ENCODE measurements at places on chromosomes 4 and X.

DNA sequence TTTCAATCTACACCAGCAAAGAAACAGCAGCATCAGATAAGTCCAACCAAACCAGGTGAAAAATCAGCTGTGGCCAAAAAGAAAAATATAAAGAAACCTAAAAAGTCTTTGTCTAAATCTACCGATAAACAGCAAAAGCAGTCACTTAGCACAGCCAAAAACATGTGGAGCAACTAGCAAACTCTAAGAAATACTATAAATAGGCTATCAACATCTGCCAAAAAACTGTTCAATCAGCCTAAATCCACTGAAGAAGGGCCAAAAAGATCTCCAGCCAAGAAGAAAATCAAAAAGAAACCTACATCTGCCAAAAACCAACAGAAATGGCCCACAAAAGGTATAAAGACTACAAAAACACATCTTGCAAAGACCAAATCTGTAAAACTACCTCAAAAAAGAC, 36.7 kb upstream of the CABS1 start:
- DNase-seq, result no peak

DNA sequence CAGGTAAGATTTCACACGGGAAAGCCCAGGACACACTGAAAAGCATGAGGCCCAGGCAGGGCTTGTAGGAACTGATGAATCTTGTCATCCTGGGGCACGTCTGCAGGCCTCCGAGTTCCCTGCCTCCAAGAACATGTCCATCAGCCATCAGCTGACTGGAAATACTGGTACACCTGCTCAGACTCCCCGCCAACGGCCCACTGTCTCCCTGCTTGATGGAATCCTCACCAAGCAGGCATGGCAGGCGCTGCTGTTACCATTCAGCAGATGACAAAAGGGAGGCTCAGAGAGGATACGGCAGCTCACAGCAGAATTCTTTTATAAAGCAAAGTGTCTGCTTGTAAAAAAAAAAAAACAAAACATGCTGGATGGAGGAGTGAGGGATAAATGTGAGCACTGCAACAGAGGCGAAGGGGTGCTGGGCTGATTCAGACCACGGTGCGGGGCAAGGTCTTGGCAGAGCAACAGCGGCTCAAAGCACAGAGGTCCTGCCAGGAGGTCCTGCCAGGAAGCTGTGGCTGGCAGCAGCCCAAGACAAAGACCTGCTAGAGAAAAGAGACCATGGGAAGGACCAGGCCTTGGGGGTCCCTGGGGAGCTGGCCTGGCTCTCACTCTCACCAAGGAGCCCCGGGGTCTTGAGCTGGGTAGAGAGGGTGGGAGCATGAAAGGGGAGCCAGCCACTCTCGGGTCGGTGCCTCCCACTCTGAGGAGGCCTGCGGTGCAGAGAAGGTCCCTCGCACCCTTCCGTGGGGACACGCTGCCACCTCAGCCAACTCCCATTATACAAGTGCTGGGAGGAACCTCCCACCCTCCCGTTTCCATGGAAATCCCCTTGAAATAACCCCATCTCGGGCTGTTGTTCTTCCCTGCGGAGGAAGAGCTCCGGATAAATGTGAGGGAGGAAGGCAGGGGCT, 25.6 kb downstream of the PPP2R2C start:
- DNase-seq, result no peak

DNA sequence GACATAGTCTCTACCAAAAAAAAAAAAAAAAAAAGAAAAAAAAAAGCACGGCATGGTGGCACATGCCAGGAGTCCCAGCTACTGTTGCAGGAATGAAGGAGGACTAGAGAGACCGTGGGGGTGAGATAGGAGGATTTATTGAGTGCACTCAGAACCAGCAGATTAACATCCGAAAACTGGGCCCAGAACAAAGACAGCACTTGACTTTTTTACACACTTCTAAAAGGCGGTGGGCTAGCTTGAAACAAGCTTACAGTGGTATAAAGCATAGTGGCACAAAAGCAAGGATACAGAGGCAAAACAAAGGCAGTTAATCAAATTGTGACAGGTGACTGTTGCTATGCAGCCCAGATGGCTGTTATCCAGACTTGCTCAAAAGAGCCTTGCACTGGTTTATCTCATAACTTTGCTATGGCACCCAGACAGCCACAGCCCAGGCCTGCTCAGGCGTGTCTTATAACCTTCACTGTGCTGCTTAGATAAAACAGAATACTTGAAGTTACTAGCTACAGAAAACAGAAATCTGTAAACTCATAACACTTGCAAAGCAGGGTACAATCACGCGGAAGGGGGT, 9.9 kb upstream of the PI4K2B start:
- DNase-seq, result no peak

DNA sequence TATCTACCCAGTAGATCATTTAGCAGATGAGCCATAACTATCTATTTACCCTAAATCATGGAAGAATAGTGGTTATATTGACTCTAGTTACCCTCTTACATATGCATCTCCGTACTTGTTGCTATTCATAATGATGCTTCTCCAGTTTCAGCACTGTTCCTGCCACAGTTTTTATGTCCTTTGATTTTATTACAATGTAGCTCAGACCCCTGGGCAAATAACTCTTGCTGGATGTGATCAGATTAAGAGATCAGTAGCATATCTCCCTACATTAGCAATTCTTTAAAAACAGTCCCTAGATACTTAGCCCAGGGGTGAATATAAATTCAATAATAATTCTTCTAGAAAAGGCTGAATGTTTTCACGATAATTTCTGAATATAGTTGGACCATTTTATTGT, 696.5 kb downstream of the ADGRL3 start:
- DNase-seq, result no peak
